ENCODE measurements at places on chromosomes 4 and X.
A peak's percentile ranks its signal among the peaks of the same experiment; 100 is the strongest.

GRCh38 chr4:108417923-108418322 lies 202.5 kb upstream of the RPL34 start:
- no peak for DNase-seq

DNA sequence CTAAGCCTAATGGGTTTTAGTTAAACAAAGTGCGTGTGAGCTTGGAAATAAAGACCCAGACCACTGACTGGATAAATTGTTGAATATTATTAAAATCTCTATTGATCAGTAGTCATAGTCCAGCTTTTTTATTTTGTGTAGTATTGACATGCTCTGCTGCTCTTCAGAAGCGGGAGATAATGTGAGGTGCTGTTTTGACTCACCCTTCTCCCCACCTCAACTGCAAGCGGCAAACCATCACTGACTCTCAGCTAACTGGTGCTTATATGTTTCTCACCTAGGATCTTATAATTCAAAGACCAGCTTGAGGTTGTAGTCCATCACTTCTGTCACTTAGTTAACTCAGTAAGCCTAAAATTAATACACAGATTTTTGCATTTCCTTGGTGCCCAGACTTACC lies 72.2 kb downstream of the COMMD8 start:
- no peak for DNase-seq

DNA sequence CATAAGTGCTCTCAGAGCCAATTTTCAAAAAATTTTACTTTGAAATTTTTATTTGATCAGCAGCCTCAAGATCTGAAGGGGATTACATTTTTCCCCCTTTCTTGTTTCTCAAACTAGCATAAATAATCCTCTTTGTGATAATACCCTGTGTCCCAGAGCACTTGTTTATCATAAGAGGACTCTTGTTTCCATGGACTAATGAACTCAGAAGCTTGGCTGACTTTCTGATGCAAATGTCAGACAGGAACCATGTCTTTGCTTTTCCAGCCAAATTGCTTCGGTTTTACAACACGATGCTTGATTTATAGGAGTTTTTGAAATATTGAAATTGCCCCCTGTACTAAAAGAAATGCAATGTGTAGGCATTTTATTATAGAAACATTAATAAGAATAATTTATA lies 859.3 kb upstream of the LCORL start:
- no peak for DNase-seq

DNA sequence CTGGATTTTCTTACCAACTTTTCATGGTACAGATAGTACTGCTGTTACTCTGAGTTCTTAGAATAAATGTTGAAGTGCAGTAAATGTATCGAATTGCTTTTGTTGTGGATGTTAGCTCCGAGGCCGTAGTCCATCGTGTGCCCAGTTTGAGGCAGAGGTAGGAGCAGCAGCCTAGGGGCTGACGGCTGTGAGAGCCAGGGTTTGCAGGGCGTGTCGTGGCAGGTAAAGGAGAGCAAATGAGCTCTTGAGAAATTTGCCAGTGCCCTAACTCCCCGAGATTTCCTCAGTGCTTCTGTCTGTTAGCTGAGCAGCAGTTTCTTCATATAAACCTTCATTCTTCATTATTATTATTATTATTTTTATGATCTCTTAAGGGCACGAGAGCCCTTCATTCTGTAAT lies 21.6 kb downstream of the PRIMPOL start:
- DNase-seq: no peak

DNA sequence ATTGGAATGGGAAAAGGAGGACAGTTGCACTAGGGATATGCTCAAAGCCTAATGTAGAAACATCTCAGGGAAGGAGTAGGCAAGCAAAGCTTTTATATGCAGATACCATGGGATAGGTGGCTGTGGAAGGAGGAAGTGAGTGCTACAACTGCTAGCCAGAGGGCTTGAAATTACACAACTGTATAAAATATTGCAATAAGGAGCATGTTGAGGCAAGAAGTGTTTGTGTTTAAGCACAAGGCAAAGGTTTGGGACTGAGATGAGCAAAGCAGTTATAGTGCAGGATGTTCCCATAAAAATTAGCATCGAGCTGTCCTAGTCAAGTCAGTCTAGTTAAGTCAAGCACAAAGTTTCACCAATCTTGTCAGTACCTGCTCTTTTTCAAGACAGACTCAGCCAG lies 35.6 kb upstream of the DCAF8L1 start:
- no peak for DNase-seq

DNA sequence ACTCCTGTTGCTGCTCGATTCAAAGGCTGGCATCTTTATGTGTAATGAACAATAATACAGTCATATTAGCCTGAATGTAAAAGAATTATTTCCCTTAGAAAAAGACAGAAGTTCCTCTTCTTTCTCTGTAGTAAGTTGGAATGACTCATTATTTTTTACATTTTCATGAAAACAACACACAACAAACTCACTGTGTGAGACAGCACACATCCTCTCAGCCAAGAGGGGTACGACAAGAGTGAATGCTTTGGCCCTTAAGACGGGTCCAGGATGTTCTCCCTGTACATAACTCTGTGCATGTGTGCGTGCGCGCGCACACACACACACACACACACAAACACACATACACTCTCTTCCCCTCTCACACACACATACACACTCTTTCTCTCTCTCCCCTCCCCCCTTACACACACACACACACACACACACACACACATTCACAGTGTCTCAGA lies 72.8 kb downstream of the MANBA start:
- DNase-seq: no peak

DNA sequence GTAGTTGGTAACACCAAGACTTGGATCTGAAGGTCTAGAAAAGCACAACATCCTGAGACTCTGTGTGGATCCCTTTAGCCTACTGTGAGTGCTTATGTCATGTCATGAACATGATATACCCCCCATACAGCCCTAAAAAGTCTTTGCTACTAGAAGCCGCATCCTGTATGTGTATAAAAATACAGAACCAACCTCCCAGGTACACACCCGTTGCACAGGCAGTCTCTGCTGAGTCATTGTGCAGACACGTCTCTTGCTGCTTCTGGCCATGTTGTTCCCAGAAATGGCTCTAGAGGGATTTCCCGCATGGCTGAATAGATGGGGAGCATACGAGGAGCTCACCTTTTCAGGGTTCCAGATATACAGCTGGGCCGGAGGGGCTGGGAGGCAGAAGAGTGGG lies 93.3 kb downstream of the MAMLD1 start:
- DNase-seq: no peak

- DNase-seq: no peak
These were observed 81.1 kb upstream of the HELT start for GRCh38 chr4:184937030-184937710.

- no peak for DNase-seq
These were observed 25.0 kb upstream of the RAPGEF2 start for GRCh38 chr4:159077702-159078495.

GRCh38 chr4:3303565-3303824 lies 10.7 kb downstream of the RGS12 start:
- DNase-seq: no peak

- no peak for DNase-seq
These were observed 19.4 kb upstream of the ATP8A1 start for GRCh38 chr4:42676066-42676951.

DNA sequence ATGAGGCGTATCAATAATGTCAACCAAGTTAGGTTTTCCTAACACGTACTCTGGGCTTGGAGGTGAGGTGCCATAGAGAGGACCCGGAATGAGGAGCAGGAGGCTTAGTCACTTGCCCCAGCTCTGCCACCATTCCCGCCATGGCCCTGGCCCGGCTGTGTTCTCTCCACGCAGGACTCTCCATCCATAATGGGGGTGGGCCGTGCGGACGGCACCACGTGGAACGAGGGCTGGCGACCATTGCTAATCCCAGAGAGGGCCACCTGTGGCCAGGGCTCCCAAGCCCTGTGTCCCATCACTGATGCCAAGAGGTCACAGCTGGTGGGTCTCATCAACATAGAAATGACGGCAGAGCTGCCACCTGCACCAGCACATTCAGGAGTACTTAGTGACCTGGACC lies 76.4 kb downstream of the JAKMIP1 start:
- DNase-seq: no peak

DNA sequence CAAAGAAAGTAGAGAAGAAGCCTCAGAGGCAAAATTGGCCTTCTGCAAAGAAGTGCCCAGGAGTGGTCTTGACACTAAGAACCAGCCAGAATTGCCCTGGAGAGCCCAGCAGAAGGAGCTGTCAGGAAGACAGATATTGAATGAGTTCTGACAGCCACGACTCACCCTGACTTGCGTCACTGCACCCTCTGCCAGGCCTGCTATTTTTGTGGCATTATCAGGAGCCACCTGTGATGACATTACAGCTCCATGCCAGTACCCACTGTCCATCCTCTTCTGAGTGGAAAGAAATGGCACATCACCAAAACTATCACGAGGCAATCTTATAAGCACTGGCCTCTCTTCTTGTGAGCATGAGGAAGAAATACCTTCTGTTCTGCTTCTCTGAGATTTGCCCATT lies 67.7 kb downstream of the SMIM20 start:
- DNase-seq: no peak

- no peak for DNase-seq
These were observed 157.9 kb downstream of the DCAF12L1 start for GRCh38 chrX:126394681-126395080.

DNA sequence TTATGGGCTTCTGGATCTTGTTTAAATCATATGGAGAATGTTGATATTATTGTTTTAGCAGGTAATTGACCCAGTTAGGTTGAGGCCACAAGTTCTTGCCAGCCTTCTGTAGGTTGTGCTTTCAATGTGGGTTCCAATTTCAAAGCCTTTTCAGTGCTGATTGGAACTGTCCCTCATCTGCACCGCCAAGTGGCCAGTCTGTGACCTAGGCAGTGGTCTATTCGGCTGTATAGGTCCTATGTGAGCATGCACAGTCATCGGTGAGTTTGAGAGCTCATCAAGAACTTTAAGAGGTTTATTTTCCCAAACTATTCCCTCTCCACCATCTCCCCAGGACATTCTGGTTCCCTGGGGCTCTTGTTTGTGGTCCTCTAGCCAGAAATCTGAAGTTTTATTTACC lies 35.7 kb downstream of the DDX53 start:
- no peak for DNase-seq

GRCh38 chrX:72203421-72203820 lies 21.9 kb downstream of the PIN4 start:
- DNase-seq: no peak

- DNase-seq: no peak
These were observed 50.0 kb upstream of the CLCN4 start for GRCh38 chrX:10106806-10107205.

DNA sequence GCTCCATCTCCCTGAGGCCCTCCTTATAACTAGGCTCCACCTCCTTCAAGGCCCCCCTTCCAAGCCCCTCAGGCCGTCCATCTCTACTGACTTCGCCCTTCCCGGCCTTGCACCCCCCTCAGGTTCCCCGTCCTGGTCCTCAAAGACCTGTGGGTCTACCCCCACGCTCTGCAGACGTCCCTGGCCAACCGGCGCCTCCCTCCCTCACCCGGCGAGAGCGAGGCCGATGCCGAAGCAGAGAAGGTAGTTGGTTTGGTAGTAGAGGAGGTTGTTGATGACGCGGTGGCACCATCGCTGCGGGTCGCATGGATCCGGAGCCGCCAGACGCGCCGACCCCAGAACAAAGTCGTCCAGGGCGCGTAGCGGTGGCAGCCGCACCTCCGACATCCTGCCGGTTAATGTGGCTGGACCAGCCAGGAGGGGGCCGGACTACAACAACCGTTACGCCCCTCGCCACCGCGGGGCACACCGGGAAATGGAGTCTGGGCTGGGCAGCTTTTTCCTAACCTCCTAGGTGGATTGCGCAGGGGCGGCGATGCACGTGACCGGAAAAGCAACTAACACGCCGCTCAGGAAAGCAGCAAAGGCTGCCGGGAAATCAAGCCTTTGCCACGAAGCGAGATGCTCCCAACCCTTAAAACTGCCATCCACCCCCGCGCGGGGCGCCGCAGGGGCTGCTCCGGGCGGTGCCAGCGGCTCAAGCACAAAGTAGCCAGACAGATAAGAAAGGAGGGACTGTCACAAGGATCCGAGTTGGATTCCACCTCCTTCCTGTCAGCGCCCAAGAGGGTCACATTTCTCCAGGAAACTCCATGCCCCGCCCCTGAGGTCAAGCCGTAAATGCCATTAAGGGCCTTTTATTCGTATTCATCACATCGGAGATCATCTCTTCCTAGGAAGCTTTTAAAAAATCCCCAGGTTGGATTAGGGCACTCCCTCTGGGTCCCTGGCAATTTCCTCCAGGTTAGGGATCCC lies at the start of gene PRAF2:
TSS of gene PRAF2 (minus strand) at position 402 of the 975 bp plus-strand sequence. CDS start at position 387, 15 bp downstream.
- peak; percentile 93 for DNase-seq

DNA sequence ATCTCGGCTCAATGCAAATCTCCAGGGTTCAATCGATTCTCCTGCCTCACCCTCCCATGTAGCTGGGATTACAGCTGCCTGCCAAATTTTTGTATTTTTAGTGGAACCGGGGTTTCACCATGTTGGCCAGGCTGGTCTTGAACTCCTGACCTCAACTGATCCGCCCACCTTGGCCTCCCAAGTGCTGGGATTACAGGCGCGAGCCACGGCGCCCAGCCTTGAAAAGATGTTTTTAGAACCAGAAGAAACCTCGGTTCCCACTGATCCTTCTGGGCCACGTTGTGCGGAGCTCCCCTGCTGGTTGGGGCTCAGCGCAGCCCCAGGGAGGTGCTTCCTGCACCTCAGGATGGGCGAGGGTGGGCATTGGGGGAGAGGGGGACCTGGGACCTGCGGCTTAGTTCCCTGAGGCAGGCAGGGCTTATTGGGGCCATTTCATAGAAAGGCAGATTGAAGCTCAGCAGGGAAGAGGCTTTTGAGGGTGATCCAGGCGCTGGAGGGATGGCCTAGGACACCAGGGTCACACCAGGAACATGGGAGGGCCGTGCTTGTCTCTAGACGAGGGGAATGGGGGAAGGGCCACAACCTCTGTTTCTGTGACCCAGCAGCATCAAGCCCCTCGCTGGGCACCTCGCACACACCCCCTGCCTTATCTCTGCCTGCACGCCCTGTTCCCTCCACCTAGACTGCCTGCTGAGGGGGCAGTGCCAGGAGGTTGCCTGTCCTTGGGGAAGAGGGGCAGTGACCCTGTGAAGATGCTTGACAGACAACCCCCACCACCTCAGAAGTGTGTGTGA lies 6.3 kb upstream of the ADD1 start:
- no peak for DNase-seq

GRCh38 chr4:128604840-128605239 lies 204.7 kb upstream of the JADE1 start:
- no peak for DNase-seq

DNA sequence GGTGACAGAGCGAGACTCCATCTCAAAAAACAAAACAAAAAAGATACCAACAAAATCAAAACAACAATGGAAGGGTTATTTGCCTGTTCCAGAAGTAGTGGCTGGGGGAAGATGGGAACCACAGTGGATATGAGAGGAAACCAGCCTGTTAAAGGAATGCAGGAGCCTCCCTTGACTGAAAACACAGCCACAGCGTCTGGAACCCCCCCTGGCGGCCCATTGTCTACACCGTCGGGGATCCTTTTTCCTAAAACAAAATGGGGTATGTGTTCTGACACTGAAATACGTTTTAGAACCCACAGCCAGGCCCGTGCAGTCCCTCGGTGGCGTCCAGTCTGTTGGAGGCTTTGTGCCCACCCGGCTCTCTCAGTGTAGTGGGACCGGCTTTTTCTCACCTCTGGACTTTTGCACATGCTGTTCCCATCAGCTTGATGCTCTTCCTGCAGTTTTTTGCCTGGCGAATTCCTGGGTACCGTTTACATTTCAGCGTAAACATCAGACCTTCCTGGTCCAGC lies 19.6 kb downstream of the PIGG start:
- DNase-seq: no peak

Data from substantia nigra (tissue), 51 donors.